AG09309 (cell line): ENCODE measurements at places on chromosomes 6 and 20.

DNA sequence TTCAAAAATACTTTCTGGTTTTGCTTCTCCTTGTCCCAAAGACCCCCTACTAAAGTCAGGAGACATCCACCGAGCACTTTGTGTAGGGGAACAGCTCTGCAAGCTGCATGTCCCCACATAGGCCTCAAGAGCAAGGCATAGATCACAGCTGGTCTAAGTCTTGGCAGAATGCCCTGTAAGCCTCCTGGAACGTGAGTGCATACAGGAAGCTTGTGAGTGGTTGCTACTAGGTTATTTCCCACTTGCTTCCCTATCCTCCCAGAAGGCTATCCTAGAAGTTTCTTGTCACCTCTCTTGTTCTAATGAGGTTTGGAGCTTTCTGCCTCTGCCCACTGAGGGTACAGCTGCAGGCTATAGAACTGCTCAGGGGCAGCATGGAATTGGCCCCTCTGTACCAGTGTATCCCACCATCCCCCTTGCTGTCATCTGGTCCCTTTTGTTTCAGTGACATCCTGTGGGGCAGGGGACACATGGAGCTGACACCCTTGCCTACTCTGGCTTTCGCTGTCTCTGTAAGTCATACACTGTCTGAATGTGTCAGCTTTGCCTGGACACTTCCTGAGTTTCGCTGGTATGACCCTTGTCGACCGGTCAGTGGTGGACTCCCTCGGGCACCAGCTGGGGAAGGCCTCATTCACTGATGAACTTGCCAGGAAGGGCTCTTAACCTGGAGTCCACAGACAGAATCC lies 35.6 kb upstream of the KCNK16 start:
- no peak for DNase-seq

DNA sequence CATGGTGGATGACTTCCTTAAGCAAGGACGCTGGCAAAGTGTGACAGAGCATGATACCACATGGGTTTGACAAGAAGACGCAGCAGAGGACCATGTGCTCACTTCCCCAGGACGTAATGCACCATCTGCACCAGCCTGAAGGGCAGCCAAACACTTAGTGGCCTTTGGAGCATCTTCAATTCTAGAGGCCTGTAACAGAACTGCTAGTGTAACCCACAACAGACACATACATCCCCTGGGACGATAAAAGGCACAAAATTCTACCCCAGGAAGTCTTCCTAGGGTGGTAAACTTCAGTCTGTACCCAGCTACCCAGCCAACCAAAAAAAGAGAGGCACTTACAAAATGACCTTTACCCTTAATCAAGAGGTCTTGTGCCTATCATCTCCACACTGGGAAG lies 9.2 kb upstream of the CPNE1 start:
- DNase-seq = no peak

GRCh38 chr6:113619077-113619476 lies 238.1 kb upstream of the MARCKS start:
- DNase-seq = no peak

DNA sequence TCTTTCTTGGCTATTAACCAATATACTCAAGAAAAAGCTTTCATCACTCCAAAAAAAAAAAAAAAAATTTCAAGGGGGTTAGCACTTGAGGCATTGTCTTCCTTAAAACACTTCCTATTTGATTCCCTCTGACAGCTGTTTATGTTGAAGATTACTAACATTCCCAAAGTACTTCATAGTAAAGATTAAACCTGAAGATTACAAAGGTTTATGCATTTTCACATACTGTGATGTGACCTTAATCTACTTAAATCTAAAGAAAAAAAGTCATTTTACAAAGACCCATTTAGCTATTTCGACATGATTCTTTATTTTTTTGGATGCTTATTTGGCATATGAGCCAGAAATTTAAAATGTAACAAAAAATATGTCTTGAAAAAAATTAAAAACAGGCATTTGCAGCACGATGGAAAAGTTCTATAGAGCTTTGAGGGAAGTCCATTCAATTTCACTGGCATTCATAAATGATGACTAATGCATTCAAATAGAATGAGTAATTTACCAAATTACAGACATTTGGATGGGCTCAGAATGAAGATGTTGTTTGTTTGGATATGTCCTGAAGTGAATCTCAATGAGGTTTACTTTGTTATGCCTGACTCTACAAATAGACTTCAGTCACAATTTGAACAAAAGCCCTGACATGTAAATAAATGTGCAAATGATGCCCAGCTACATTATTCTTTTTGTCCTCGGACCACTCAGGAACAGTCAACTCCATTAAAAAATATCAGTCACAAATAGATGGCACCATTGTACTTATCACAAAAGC lies 674.6 kb upstream of the MARCKS start:
- DNase-seq = peak; percentile 67

DNA sequence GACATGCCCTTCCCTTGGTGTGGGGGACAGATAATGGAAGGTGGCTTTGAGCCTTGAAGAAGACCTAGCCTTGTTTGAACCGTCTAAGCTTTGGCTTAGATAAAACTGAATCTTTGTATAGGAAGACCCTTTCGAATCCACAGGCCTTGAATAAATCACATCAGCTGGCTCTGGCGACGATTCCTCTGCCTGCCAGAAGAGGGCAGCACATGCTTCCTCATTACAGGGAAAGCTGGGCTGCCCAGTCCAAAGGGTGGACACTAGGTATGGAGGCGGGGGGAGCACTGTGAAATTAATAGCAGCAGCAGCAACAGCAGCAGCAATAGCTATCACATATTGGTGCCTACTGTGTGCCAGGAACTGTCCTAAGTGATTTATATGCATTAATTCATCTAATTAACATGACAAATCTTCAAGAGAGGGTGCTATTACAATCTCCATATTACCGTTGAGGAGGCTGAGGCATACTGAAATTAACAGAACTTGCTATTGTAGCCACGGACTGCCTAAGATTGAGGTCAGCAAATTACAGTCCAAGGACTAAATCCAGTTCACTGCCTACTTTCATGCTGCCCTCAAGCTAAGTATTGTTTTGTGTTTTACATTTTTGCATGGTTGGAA lies 85.1 kb downstream of the CLIC5 start:
- DNase-seq = no peak

GRCh38 chr20:2625062-2625461 lies 27.4 kb upstream of the NOP56 start:
- DNase-seq = no peak

GRCh38 chr6:141252828-141253608 lies 879.7 kb upstream of the GJE1 start:
- DNase-seq = no peak

GRCh38 chr6:6980999-6981597 lies 126.7 kb upstream of the RREB1 start:
- DNase-seq = no peak

- no peak for DNase-seq
These were observed 17.7 kb downstream of the SNX9 start for GRCh38 chr6:157840776-157841175.

- DNase-seq = no peak
These were observed 7.6 kb upstream of the ITCH start for GRCh38 chr20:34355427-34355826.

GRCh38 chr6:73455865-73456629 lies 4.0 kb upstream of the CGAS start:
- DNase-seq = peak; percentile 33

GRCh38 chr6:18506382-18507017 lies 119.3 kb downstream of the RNF144B start:
- DNase-seq = no peak

DNA sequence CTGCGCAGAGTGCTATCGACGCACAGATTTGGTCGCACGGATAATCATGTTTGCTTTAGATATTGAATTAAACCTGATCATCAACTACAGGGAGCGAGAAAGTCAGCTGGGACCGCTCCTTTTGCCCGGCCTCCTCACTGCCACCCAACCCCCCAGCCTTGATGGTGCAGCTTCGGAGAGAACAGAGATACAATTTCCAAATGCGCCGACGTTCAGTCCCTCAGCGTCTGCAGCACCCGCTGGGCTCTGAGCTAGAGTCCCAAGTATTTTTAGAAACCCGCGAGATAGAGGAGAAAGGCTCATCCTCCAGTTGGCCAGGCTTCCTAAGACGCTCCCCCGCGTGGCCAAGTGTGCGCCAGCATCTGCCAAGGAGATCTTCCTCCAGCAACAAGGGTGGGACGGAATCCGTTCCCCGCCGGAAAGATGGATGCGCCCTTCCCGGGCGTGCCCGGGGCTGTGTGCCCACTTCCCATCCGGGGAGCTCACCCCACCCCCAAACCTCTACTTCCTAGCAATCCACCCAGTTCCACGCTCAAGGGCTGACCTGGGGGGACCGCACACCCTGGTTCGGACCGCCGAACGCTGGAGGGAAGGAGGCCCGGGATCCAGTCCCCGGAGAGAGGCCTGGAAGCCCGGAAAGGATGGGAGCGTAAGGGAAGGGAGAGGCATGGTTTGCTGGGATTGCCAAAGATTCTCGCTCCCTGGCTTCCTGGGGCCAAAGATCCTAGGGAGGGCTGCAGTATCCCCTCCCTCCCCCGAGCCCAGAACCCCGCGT lies 4.1 kb downstream of the NKX2-2 start:
- DNase-seq = peak; percentile 17

GRCh38 chr6:36907781-36908180 lies 22.0 kb downstream of the C6orf89 start:
- DNase-seq = no peak

DNA sequence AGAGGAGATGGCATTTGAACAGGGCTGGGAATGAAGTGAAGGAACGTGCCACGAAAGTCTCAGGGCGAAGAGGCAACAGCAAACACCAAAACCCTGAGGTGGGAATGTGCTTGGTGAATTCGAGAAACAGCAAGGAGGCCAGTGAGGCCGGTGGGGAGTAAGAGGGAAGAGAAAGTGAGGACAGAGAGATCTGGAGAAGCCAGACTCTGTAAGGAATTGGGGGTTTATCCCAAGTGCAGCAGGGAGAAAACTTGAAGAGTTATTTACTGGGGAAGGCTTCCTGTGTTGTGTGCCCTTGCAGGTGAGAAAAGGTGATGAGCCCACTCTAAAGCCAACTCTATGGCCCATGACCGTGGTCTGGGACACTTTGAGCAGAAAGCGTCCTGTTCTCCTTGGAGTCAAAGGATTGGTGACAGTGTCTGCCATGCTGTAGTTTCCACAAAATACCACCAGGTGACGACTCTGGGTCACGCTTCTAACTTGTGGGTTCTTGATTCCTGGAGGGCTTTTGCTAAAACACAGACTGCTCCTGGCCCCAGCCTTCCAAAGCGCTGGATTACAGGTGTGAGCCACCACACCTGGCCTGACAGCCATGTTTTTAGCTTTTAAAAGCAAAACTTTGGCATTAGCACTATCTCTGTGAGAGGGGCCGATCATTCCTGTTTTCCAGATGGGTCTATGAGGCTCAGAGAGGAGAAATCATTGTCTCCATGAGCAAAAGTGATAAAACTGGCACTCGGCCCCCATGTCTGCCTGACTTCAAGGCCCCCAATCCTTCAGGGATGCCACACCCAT lies 18.0 kb upstream of the CSNK2A1 start:
- DNase-seq = peak; percentile 21

GRCh38 chr6:129432738-129433137 lies 277.2 kb downstream of the ARHGAP18 start:
- DNase-seq = no peak

DNA sequence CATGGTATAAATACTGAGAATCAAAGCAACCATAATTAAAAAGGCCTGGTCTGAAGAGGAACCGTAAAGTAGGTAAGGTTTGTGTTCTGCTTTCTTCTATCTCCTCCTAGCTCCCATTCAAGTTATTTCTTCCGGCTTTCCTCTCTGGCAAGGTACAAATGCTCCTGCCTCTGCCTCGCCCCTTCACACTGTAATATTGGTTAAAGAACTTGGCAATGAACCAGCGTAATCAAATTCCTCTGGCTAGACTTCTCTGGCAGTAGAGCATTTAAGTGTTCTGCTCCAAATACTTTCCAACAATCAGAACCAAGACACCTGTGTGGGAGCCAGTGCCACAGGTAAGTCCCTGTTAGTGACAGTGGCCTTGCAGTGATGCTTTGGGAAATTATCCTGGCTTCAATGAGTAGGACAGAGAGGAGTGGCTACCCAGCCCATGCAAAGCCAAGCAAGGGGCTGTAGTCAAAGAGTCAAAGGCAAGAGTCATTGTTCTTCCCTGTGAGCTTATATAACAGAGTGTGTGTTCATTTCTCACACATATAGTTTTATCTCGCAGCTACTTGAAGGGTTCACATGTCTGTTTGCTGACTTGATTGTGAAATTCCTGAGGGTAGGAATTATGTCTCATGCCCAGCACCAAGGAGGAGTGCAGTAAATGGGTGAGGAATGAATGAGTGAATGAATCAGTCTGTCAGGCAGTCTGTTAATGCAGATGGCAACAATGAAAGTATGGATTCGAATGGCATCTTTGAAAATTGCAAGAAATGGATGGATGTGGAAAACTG lies 329.3 kb downstream of the NRN1 start:
- no peak for DNase-seq

DNA sequence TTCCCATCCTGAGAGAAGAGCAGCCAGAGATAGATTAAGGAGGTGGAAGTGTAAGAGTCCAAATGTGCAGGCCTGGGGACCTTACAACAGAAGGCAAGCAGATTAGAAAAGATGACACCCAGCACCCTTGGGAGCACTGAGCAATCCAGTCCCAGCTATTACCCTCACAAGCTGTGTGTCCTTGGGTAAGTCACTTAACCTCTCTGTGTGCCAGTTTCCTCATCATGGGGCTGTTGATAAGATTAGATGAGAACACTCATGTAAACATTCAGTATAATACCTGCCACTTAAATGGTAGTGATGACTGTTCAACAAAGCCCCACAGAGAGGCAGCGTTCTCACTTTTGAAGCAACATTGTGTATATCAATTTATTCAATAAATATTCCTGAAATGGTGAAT lies 114.8 kb upstream of the CST7 start:
- no peak for DNase-seq

- DNase-seq = no peak
These were observed 170.3 kb downstream of the FUT9 start for GRCh38 chr6:96186094-96186493.

DNA sequence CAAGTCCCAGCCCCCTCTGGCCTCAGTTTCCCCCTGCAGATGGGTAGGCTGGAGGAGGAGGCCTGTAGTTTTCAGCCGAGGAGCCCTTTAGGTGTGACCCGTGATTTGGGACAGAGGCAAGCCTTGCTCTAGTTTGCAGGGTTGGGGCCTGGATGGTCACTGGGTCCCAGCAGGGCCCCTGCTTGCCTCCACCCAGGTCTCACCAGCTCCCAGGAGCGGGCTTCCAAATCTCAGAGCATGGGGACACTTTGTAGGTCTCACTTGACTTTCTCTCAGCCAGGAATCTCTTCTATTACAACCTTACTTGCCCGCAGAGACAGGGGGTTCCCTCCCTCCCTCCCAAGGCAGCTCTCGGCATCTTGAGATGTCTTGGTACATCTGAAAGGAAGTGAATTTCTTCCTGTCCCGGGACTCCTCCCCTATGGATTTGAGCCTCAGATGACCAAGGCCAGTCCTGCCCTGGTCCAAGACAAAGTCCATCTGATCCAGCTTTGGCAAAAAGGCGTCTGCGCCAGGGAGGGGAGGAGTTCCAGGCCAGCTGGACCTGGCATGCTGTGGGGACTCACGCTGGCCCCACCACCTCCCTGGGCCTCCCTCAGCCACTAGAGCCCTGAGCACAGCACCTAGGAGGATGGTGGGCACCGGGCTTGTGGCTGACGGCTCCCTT lies 47.4 kb downstream of the SRC start:
- DNase-seq = no peak

- peak; percentile 60 for DNase-seq
These were observed 3.8 kb downstream of the PREX1 start for GRCh38 chr20:48823960-48824498.
